ENCODE measurements at places on chromosomes 16 and 17.

DNA sequence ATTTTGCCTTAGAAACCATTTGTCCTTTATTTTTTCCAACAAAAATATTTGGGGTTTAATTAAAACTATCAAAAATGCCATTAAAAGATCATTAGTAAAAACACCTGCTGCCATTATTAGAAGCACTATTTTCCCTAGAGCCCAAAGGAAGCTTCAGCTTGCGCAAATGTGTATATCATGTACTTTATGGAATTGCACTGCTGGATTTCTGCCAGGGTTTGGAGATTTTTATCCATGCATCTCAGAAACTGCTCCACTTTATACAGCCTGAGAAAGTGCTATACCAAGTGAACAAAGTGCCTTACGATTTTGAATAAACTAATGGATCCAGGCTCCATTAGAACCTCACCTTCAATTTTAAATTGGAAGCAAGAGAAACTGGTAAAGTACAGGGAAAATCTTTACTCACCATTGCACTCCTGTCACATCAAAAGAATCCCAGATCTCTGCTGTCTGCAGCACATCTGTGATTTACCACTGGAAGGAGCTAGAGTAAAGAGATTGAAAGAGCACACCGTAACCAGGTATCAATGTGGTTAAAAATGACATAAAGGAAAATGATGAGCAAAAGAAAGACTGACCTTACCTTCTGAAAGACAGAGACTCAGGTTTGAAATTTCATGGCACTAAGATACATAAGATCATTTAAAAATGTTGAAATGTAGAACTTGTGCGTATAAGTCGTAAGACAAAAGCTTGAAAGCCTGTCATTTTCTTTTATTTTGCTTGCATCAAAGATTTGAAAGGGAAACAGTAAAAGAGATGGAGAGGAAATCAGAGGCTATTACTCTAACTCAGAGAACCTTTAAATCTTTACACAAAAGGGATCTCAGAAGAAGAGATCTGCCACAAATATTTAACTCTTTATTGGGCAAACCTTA lies 678.1 kb upstream of the GOT2 start:
- DNase-seq, result no peak

DNA sequence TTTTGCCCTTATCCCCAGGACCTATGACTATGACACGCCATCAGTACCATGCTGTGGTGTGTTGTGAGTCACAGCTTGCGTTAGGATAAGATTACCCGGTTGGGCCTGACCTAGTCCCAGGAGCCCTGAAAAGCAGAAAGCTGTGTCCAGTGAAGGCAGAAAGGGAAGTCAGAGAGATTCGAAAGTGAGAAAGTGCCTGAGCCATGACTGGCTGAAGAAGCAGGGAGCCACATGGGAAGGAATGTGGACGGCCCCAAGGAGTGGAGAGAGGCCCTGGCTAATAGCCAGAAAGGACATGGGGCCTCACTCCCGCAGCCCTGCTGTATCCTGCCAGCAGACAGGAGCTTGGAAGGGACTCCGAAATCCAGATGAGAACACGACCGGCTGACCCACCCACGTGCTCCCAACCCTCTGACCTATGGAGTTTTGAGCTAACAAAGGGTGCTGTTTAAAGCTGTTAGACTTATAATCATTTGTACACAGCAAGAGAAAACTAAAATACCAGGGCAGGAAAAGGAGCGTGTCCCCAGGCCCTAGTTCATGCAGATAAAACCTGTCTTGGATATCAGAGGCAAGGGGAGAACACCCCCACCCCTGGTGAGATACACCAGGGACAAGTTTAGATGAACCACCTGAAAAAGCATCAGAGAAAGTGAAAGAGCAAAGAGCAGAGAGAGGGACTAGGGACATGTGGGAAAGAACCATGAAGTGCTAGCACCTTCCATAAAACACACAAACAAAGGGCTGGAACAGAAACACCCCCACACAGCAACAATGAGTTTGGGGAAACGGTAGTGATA lies 115.3 kb downstream of the SLC39A11 start:
- no peak for DNase-seq

- DNase-seq, result no peak
Measured at GRCh38 chr17:47987240-47987835, 16.4 kb downstream of the CDK5RAP3 start.

DNA sequence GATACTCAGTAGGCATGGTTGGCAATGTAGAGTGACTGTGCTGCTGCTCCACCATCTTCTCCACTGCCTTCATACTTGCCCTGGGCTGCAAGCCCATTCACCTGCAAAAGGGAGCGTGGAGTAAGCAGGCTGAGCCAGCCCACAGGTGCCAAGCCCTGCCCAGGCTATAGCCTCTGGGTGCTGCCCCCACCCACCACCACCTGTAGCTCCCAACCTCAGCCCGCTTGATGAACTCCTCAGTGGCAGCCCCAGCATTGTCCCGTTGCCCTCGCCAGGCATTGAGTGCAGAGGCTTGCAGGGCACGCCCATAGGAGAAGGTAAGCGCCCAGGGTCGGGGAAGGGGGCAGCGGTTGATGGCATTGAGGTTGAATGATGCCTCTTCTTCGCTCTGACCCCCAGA lies 2.2 kb upstream of the PIGS start:
- no peak for DNase-seq

DNA sequence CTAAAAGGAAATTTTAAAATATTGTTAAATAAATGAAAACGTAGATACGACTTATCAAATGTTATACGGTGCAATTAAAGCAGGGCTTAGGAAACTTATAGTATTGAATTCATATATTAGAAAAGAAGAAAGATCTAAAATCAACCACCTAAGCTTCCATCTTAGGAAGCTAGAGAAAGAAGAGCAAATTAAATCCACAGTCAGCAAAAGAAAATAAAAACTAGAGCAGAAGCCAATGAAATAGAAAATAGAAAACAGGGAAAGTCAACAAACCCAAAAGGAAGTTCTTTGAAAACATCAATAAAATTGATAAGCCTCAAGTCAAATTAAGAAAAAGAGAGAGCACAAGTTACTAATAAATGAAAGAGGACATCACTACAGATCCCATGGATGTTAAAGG lies 74.6 kb upstream of the CACNG5 start:
- DNase-seq, result no peak

- DNase-seq, result no peak
Measured at GRCh38 chr17:41480136-41480535, 815 bp downstream of the KRT35 start.

DNA sequence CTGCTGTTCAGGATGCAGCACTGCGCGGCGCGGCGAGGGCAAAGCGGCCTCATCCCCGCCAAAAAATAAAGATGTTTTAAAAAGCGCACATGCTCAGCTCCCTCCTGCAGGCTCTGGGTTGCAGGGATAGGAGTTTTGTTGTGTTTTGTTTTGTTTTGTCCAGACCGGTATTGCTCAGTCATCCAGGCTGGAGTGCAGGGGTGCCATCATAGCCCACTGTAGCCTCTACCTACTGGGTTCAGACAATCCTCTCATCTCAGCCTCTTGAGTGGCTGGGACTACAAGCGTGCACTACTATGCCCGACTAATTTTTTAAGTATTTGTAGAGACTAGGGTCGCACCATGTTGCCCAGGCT lies 636 bp downstream of the WWOX start:
- DNase-seq, result no peak
